ENCODE measurements at places on chromosomes 11 and 22.

GRCh38 chr11:17267576-17267975 lies 9.0 kb upstream of the NUCB2 start:
- DNase-seq = no peak

- no peak for DNase-seq
These were observed 11.6 kb downstream of the NEAT1 start for GRCh38 chr11:65434057-65434666.

DNA sequence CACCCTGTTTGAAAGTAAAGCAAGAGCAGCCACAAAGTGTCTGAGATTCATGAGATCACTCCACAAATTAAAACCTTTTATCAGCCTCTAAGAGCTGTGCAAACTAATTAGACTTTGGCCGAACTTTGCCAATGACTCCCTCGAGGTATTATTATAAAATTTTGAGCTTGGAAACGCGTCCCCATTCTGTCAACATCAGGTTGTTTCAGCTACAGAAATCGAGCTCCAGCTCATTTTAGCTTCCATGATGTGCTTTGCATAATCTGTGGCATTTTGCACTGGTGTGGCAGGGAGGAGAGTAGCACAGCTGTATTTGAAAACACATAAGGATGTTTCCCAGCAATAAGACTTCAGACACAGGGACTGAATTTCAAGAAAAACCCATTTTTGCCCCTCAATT lies 872.2 kb downstream of the NTM start:
- no peak for DNase-seq

DNA sequence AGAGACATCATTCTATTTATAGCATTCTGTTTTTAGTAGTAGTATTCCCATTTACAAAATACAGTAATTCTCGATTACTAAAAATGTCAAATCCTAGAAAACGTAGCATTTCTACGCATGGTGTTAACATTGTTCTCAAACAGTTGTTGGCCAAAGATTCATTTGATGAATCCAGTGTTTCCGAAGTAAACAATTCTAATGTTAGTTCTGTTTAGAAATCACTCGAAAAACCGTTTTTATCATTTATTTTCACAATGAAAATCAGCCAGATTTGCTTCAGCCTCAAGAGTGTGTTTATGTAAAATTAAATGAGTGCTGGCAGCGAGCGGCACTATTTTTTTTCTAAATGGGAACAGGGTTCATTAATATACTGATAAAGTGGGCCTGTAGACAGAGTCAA lies 7.1 kb downstream of the MS4A18 start:
- DNase-seq = no peak

DNA sequence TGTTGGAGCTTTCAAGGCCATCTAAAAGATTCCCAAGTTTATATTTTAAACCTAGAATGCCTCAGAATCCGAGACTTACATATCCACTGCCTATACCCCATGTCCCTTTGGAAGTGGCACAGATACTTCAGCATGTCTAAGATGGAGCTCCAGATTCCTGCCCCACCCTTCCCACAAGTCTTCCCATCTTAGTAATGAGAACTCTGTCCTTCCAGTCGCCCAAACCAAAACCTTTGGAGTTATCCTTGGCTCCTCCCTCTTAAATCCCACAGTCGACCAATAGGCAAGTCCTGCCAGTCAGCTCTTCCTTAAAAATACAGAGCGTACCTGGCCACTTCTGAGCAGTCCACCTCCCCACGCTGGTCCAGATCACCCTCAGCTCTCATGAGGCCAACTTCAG lies 4.3 kb downstream of the POLD4 start:
- DNase-seq = no peak

Data from stimulated activated CD8-positive, alpha-beta memory T cell treated with anti-CD3 and anti-CD28 coated beads, Interleukin-4, amount 100 ng/mL, for 4 hours (primary cell).